ENCODE measurements at places on chromosomes 2 and 18.

DNA sequence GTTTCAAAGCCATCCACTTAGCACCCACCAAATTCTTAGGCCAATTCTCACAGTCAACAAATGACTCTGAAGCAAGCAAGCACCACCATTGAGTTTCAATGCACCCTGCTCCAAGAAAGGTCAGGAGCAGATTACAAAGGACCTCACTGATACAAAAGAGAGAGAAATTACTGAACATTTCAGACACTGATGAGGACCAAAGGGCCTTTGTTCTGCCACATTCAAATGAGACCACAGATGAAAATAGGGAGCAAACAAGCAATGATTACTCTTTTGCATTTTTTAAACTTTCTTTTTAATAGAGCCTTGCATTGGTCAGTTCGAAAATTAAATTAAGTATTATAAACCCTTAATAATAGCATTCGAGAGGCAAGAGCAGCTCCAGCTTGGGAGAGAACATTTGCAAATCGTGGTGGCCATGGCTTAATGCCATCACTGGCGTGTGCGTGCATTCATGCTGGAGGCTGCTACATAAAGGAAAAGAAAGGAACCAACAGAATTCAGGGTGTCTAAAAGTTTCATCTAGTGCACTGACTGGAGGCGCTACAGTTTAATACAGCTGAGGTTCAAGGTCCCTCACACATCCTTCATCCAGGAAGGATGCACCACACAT lies 87.5 kb downstream of the KLF7 start:
- DNase-seq, result no peak

DNA sequence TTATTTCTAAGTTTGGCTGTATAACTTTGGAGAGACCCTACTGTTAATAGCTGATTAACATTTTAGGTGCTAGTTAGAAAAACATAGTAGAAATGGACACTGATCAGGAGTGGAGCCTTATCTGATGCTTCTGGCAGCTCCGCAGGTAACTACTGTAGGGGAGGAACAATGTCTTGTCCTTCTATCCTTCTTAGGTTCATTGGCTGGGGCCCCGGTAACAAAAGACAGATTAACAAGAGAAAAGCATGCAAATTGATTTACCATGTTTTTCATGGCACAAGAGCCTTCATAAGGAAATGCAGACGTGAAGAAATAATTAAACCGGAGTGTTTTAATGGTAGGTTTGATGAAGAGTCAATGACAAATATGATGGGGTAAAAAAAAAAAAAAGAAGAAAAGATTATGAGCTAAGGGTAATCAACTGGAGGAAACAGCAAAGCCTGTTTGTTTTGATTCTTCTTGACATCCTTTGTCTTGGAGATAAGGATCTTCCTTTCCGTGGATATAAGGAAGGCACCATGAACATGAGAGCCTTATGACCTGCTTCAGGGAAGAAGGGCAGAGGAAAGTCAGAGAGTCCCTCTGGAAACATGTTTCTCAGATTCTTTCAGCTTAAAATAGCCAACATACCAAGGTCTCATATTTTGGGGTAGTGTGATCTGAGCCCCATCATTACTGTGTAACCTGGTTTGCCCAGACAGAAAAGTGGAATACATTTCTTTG lies 62.4 kb upstream of the GCFC2 start:
- no peak for DNase-seq

- DNase-seq, result no peak
These were observed 162.9 kb downstream of the CNTNAP5 start for GRCh38 chr2:124187948-124188347.

DNA sequence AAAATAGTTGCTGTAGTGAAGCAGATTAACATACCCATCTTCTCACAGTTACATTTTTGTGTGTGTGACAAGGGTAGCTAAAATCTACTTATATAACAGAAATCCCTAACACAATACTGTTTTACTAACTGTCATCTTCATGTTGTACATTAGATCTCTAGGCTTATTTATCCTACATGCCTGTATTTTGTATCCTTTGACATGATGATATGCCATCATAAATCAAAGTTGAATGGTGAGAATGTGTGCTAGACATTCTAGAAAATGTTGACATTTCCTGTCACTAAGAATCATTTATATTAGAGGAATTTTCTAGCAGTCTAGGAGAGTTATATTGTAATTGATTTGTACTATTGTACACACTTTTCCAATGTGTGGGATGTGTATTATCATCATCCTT lies 21.5 kb upstream of the CALCRL start:
- DNase-seq, result no peak

DNA sequence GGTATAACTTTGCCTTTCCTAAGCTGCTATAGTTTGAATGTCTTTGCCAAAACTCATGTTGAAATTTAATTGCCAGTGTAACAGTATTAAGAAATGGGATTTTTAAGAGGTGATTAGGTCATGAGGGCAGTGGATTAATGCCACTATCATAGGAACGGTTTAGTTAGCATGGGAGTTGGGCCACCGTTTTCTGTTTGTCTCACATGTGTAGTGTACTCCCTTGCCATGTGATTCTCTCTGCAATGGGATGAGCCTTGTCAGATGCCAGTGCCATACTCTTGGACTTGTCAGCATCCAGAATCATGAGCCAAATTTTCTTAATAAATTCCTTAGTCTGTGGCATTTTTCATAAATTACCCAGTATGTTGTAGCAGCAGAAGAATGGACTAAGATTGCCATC lies 388.9 kb upstream of the RGPD4 start:
- DNase-seq, result no peak

DNA sequence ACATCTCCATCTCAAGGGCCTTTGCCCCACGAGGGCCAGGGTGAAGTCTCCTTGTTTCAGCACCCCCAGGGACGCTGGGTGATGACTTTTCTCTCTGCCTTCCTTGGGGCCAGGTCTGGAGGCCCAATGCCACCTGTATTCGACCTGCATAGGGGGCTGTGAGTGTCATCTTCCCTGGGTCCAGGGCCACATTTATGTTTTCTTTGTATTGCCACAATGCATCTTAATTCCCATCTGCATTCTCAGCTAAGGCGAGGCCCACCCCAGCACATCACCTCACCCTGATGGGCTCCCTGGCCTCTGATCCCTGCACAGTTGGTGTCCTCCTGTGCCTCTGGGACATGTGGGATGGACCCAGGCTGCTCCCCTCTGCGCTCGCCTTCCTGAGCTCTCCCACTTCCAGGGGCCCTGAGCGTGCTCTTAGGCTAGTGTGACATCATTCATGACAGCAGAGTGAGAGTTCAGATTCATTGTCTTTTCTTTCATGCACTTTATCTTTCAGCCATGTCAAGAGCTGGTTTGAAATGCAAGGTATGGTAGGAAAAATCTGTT lies 122.0 kb upstream of the COPS8 start:
- no peak for DNase-seq

DNA sequence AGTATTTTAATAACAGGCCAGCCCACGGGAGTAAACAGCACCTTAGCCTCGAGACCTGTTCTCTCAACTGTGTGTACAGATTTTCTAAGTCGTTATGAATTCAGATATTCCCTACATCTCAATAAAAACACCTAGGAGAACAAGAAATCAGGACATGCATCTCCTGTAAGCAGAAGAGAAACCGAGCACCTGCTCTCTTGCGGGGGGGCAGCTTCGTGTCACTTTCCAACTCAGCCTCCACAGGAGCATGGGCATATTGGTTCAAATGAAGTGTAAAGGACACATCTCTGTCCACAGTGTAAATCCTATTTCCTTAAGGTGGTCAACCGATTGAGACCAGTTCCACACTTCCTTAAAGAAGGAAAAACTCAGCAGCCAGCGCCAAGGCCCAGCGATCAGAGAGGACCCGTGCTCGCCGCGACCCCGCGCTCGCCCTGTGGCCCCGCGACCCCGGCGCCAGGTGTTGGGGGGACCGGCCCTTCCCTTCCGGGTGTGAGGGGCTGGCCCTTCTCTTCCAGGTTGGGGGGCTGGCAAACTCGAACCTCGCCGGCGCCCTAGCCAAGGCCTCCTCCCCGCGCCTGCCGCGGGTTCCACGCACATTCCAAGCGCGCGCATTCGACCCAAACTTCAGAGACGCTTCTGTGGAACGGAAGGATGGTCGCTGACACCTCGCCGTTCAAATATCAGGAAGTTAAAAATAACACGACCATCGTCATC lies 652 bp downstream of the SH3YL1 start:
- DNase-seq, result no peak

DNA sequence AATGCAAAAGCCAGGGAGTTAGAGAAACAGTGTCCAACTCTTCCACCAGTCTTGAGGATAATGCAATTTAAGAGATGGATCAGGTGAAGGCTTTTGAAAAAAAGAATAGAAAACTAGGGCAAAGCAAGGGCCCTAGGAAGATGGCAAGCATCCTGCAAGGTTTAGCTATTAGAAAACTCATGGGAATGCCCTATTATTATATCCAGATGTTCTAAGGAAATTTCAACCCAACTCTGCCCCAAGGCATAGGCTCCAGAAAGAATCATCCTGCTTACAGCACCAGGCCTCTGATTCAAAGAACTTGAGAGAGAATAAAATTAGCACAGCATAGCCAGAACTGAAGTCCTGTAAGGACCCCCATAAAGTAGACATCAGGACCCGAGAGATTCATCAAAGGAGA lies 68.1 kb downstream of the EN1 start:
- no peak for DNase-seq

Measured in H54 (cell line).